ENCODE measurements at places on chromosomes 1 and 21. TPM values are rescaled to one million over a fixed set of nuclear protein-coding genes. Genes with fewer than 3 reads are reported as not detected.

DNA sequence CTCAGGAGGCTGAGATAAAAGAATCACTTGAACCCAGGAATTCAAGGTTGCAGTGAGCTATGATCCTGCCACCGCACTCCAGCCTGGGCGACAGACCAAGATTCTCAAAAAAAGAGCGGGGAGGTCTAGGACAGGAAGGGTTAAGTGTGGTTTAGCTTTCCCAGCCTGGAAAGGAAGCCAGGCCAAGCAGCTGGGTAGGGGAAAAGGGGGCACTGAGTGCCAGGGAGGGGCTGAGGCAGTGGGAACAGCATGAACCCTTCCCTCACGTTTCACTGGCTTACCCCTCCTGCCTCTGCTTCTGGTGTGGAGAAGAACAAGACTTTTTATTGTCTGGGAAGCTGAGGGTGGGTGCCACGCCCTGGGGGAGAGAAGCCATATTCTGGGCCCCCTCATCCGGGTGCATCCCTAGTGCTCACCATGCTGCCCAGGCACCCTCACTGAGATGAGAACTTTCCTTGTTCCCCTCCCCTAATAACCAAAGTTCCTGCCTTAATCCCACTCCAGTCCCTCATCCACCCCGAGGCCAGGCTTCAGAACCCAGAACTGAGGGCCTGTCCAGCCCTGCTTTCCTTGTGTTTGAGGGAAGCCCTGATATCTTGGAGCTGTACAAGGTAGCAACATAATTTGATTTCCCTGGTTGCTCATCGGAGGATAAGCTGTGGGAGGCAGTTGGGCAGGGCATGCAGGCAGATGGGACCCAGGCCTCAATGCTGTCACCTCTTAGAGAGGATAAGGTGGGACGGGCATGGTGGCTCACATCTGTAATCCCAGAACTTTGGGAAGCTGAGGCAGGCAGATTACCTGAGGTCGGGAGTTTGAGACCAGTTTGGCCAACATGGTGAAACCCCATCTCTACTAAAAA is 2.0 kb upstream of the LMNA start:
- DNase-seq, result no peak

GRCh38 chr1:67441739-67442281 is 11.6 kb upstream of the SERBP1 start:
- no peak for DNase-seq

DNA sequence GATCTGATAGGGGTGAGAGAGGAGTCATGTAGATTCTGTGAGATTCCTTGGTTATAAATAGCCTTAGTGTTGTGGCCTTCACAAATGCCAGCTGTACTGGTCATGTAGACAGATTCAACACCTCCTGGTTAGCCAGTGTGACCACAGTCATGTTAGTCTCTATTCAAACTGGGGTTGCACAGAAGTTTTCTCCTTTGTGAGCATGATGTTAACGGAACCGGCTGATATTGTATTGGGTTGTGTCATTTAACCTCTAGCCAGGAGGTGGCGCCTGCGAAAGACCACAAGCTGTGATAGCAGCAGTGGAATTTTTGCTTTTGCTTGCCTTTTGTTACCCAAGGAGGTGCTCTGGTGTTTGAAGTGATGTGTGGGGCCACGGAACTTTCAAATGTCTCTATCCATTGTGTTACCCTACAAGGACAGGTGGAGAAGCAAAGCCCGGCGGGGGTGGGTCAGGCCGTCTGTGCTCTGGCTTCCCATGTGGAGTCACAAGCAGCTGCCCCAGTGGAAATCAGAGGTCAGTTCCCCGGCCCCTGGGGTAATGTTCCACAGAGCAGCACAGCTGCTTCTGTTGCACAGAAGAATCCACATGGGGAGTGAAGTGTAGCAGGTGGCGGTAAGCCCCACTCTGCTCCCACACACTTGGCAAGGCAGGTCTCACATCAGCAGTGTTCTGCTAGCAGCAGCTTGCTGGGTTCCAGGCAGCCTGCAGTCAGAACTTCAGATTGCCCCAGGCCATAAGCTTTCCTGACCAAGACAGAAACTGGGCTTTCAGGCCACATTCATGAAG is 112.6 kb downstream of the ADAMTS1 start:
- peak; percentile 48 for DNase-seq

DNA sequence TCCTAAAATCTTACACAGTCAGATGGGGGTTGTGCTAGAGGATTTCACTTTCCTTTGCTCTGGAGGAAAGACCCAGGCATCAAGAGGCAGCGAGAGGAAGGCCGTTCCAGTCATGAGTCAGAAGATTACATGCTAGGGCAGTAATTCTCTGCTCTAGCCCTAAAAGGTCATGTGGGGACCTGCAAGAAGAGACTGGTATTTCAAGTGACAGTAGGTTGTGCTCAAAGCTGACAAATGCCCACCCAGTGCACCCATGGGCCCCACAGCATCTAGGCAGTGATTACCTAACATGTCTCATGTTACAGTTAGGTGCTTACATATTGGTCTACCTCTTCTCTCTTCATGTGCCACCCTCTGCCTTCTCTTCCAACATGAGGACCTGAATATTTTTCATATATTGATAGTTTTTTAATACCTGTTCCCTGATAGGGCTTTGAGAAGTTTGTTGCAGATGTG is 99.7 kb upstream of the BEND5 start:
- no peak for DNase-seq

DNA sequence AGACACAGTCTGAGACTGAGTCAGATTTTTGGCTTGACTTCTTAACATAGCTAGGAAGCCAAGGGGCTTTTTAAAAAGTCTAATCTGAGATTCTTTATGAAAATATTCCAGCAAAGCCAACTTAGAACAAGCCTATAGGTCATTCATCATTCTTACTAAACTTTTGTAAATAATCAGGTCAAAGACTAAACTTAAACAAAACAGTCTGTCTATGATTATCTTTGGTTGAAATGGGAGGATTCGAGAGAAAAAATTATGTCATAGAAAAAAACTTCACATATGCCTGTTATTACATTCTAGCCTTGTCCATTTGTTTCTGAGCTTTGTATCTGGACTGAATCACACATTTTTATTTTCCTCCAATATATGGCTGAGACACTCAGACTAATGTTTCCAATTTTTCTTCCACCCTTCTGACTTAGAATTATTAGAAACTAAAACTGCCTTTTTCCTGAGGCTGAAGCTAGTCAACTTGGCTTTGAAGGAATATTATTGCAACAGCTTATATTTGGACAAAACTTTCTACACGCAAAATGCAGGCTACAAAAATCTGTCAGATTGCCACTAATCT is 83.3 kb downstream of the ETS2 start:
- DNase-seq, result no peak

- no peak for DNase-seq
These were observed 74.2 kb downstream of the SIK1 start for GRCh38 chr21:43352568-43353281.

- no peak for DNase-seq
These were observed 282.3 kb downstream of the ZP4 start for GRCh38 chr1:237608433-237608832.

DNA sequence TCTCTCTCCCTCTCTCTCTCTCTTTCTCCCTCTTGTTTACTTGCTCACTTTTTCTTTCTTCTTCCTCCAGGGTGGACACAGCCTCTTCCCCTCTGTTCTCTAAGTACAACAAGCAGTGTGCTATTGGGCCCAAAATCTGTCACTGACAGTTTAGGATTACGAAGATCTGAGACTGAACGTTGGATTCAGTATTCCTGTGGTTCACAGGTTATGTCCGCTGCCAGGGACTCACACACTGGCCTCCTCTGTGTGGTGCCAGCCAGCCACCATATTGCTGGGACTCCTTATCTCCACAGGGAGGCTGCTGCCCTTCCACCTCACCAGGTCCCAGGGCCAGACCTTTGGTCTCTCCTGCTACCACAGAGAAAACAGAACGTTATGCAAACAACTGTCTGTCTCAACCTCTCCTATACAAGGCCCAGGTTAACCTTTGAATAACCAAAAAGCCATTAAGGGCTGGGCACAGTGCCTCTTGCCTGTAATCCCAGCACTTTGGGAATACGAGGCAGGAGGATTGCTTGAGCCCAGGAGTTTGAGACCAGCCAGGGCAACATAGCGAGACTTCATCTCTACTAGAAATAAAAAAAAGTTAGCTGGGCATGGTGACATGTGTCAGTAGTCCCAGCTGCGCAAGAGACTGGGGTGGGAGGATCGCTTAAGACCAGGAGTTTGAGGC is 171.9 kb upstream of the RAB4A start:
- DNase-seq, result no peak

DNA sequence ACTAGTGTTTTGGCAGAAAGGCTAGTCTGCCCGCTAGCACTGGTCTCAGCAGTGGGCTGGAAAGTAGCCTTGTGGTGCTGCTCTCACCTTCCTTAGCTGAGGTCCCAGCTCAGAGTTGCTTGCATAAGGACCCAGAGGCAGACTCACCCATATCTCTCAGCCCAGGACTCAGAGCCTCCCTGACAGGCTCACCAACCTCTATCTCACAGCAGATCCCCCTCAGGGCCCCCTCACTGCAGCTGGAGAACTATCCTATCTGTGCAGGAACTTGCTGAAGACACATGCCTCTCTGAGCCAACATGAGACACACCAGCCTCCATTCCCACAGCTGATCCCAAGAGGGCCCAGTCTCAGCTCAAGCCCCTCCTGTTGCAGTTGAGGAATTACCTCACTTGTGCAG is 82.6 kb downstream of the IARS2 start:
- DNase-seq, result no peak

DNA sequence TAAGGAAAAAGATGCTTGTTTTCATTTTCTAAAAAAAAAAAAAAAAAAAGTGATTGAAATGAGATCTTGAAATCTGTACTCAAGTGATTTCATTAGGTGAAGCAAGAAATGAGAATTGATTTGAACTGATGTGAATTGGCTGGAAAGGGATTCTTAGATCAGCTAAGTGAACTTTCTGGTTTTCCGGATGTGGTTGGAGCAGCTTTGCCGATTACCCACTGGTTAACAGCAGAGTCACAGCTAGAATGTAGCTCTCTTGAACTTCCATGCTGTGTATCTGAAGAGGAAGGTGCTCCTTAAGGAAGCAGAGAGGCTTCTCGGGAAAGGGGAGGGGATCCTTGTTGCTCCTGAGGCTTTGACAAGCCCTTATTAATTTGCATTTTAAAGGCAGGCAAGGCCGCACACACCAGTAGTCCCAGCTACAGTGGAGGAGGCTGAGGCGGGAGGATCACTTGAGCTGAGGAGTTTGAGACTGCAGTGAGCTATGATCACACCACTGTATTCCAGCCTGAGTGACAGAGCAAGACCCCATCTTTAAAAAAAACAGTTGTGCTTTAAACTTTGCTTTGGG is 28.7 kb upstream of the PWP2 start:
- DNase-seq, result no peak

GBP1 gene
- total RNA-seq, result 6.1 TPM

SDHB gene
- total RNA-seq, result 438 TPM

CDCA8 gene
- total RNA-seq, result 0.32 TPM

HES2 gene
- not detected for total RNA-seq

Measured in left ventricle myocardium superior (tissue), 1 donor.